ENCODE measurements at places on chromosomes 3 and 15. TPM values are rescaled to one million over a fixed set of nuclear protein-coding genes. Genes with fewer than 3 reads are reported as not detected.
A peak's percentile ranks its signal among the peaks of the same experiment; 100 is the strongest.

The LARP6 gene
- total RNA-seq = 70.8 TPM

DNA sequence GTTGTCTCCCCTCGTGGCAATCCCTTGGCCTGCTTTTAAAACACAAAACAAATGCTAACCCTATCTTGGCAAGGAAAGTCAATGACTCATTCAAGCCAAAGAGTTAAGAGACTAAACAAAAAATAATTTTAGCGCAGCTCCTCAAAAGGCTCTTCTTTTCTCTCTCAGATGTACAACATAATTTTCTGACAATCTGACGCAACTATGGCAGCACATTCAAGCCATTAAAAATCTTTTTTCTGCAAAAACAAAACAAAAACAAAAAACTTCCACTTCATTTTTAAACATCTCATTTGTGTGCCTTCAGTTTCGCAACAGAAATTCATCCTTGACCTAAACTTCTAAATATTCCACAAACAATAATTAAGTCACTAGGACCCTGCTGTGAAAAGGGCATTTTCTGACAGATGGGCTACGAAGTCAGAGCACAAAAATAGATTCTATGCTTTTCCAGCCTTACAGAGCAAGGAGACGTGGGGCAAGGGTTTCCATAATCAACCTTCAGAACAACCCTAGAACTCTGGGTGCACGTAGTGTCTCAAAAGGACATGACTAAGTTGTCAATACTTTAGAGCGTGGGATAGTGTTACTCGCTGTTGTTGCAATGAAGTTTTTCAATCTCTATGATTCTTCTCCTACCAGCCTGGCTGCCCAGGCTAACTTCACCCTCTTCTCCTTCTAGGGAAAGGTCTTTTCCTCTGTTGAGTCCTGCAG, 84.3 kb downstream of the MB21D2 start:
- DNase-seq = no peak

GRCh38 chr3:124800511-124801258, 70.4 kb downstream of the UMPS start:
- DNase-seq = peak; percentile 63

DNA sequence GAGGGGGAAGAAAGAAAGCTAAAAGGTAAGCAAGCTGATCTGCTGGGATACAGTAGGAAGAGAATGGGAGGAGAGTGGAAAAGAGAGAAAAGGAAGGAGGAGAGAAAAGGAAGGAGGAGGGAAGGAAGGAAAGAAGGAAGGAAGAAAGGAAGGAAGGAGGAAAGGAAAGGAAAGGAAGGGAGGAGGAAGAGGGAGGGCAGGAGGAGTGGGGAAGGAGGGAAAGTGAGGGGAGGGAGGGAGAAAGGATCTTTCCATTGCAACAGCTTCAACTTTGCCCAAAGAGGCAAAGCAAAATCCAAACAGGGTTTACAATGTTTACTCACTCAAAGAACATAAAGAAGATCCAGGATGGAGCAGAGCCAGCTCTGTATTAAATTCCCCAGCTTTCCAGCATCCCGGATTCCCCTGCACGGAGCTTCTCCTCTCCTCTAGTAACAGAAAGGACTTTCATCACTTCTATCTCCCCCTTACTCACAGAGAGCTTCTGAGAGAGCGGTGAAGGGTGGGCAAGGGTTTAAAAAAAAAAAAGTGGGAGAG, 494.2 kb upstream of the PROK2 start:
- no peak for DNase-seq

GRCh38 chr3:64340641-64341101, 115.4 kb upstream of the PRICKLE2 start:
- DNase-seq = no peak

DNA sequence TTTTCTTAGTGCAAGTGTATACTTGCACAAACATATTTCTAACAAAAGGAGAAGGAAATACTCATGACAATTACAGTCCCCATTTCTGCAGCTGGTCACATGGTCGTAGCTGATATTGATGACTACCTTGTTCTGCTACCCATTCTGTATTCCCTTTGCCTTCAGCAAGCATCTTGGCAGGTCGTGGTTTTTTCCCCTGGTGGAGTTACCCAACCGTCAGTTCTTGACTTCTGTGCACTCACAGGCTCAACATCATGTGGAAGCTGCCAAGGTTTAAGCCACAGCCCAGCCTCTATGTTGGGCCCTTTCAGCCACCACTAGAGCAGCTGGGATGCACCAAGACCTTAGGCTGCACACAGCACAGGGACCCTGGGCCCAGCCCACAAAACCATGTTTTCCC, 56.1 kb downstream of the VGLL3 start:
- DNase-seq = no peak

GRCh38 chr3:71156062-71156665, 427.4 kb downstream of the FOXP1 start:
- no peak for DNase-seq
